Neural crest cell (in vitro differentiated cells): ENCODE measurements at places on chromosomes 4 and X. TPM values are rescaled to one million over a fixed set of nuclear protein-coding genes. Genes with fewer than 3 reads are reported as not detected.

Gene NPY1R
- 0.41 and 0.49 TPM in 2 replicates for total RNA-seq

DNA sequence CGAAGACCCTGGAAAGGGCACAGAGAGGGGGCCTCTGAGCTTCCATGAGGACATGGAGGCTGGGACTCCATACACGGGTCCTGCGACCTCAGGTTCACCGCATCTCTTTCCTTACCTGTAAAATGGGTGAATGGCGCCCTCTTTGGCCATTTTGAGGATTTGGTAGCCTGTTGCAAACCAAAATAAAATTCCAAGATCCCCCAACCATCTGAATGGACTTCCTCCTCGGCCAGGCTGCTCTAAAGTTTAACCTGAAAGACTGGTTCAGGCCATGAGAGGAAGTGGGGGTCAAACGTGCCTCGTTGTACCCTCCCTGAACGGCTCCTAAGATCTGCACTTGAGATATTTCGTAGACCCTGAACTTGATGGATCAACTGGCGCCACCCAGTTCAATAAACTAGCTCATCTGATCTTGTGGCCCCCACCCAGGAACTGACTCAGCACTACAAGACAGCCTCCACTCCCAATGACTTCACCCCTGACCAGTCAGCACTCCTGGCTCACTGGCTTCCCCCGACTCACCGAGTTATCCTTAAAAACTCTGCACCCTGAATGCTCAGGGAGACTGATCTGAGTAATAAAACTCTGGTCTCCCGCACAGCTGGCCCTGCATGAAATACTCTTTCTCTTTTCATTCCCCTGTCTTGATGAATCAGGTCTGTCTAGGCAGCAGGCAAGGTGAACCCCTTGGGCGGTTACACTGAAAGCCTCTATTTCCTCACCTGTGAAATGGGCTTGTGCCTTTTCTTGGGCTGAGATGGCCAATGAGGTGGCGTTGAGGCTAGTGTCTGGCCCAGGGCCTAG, 32.9 kb upstream of the GPR78 start:
- no peak for DNase-seq

DNA sequence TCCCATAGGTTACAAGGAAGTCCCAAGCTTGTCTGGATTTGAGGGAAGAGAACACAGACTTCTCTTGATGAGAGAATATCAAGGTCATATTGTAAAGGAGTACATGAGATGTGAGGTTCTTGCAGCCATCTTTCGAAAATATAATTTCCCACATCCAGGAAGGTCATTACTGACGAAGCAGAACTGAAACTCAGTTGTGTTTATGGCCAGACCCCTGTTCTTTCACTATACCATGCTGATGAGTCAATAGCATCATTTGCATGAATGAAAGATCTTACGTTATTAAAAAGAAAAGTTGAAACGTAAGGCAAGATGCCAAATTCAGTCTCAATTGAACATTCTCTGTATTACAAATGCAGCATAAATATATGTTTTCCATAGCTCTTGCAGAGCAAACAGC, 14.2 kb upstream of the CCDC149 start:
- DNase-seq = no peak

- no peak for DNase-seq
Observed at GRCh38 chr4:64581422-64581821, 172.2 kb upstream of the TECRL start.

DNA sequence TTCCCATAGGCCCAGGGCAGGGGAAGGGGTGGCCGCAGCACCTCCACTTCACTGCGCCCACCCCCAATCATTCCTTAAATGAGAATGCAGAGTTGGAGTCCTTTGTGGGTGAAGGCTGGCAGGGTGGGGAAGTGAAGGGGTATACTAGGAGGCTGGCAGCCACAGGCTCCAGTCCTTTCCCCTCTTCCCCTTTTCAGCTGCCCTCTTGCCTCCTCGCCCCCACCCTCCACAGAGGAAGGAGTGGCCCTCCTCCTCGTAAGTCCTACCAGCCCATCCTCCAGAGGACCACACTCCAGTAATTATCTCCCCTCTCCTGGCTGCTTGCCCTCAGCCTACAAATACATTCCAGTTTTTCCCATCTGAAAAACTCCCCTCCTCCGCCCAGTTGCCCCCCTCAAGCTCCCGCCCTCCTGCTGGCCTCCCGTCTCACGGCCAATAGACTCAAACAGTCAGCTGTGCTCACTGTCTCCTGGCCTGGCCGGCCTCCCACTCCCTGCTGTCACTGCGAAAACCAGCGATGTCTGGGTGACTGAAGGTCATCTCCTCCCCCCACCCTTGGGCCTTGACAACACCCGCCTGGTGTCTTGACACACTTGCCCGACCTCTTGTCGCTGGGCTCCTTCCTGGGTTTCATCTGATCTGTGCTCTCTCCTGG, 38.8 kb downstream of the EFNB1 start:
- DNase-seq = no peak
